RKO (cell line): ENCODE measurements at places on chromosomes 3 and 15.

DNA sequence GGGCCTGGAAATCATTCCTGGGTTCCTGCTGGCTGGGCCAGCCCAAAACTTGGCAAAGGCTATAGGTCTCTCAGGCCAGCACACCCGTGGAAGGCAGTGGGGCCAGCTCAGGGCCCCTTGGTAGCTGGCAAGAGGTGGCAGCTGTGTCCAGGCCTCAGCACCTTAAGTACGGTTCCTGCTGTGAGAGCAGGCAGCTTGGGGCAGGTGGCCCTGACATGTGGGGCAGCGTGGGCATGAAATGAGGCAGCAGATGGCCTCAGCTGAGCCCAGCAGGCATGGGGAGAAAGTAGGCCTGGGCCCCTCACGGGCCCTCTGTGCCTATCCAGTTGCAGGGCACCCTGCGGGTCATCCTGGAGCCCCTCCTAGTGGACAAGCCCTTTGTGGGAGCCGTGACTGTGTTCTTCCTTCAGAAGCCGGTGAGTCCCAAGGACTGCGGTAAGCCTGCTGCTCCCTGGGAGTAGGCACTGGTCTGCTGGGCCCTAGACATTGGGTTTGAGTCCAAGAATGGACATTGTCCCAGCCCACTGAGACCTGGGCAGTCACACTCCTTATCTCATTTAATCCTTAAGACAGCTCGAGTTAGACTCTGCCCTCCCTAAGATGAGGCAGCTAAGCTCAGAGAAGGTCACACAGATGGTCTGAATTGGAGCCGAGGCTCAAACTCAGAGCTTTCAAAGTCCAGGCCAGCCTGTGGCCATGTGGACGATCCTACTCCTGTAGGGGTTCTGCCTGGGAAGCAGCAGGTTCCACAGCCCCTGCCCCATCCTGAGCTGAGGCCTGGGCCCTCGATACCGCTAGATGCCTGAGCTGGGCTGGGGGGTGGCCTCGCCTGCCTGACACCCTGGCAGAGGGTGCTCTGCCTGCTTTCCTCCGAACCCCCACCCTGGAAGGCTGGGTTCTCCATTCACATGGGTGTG lies 25.5 kb downstream of the ESYT3 start:
- no peak for DNase-seq

GRCh38 chr3:171260899-171261298 lies 199.3 kb downstream of the TNIK start:
- no peak for DNase-seq

- no peak for DNase-seq
Measured at GRCh38 chr15:28888302-28888894, 2.6 kb downstream of the APBA2 start.

DNA sequence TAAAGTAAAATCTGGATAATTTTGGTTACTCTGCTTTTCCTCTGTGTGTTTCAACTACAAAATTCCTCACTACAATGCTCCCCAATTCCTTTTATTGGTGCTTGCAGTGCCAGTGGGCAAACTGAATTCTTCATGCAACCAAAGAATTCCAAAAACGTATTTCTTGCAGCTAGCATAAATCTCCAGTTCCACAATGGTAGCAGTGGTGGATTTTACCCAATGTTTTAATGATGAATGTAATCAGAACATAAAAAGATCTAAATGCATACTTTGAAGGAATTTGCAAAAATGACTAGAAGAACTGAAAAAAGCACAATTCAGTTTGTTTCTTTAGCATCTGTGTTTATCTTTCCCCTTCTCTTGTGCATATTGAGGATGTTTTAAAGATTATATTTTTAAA lies 359.6 kb upstream of the TPRG1 start:
- no peak for DNase-seq

- DNase-seq = no peak
Measured at GRCh38 chr15:62644889-62645742, 397.4 kb upstream of the TPM1 start.

DNA sequence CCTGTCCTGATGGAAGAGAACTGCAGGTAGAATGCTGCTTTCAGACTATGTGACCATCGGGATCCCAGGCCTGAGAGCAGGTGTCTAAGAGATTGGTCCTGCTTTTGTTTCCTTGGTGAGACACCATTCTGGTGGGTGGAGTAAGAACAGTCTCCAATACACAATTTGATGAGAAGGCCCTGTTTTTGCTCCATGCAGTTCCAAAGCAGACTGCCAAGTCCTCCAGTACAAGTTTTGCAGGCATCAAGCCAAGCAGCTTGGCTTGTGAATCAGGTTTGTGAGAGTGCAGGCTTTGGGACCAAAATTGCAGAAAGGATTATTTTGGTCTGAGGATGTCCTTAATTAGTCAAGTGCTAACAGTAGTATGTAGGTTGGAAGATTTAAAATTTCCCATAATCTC lies 381.6 kb downstream of the FOXP1 start:
- no peak for DNase-seq

DNA sequence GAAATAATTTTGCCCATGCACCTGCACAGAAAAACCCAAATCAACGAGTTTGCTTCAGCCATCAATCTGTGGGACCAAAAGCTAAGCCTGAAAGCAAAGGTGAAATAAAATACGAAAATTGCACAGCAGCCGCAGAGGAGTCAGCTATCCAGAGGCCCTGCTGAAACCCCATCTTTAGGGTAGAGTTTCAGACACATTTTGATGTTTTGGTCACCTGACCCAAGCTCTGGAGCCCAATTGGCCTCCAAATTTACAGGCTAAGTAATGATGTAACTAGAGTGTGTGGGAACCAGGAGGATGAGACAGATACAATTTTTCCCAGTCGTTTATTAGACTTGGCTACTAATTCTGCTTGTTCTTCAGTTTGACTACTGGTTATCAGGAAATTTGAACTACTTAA lies 308.6 kb upstream of the ATP11B start:
- DNase-seq = no peak

DNA sequence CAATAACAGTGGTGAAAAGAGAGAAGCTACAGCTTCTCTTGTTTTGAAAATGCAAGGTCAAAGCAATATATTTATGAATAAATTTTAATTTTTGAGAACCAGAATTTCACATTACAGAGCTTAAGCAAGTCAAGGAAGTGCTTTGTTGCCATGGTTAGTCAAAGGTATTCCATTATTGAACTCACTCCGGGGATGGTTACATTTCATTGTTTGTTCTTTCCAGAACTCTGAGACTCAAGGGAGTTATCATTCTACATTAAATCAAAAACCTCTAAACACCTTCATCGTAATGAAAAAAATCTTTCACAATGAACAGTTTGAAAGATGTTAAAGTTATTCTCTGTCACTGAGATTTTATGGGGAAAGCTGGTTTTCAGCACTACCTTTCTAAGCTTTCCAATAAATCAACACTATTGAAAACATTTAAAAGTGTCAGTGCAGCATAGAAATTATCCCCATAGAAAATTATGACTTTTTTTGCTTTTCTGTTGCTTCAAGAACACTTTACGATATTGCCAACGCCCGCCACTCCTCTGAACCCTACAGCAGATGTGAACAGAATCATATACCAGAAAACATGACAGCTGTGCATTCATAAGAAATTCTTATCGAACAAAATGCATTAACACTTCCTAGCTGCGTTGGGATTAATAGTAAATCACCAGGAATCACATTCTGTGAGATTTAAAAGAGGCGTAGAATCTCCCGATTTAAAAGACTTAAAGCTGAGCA lies 83.0 kb downstream of the OTOL1 start:
- DNase-seq = no peak

DNA sequence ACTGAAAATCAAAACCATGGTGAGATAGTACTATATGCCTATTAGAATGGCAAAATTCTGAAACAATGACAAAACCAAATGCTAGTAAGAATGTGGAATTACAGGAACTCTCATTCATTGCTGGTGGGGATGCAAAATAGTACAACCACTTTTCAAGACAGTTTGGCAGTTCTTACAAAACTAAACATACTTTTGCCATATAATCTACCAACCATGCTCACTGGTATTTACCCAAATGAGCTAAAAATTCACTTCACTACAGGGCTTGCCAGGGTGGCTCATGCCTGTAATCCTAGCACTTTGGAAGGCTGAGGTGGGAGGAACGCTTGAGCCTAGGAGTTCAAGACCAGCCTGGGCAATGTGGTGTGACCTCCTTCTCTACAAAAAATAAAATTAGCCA lies 40.0 kb downstream of the MYO9A start:
- no peak for DNase-seq

DNA sequence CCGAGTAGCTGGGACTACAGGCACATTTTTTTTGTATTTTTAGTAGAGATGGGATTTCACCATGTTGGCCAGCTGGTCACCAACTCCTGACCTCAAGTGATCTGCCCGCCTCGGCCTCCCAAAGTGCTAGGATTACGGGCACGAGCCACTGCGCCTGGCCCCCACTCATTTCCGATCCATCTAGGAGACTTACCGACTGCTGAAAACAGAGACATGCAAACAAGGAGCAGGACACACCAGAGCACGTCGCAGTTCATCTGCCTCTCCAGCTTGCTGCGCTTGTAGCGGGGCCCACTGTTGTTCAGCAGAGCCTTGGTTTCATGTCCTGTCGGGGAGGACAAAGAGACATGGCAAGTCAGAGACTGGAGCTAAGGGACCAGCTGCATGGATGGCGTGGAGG lies 137.4 kb downstream of the ATP10A start:
- DNase-seq = no peak

DNA sequence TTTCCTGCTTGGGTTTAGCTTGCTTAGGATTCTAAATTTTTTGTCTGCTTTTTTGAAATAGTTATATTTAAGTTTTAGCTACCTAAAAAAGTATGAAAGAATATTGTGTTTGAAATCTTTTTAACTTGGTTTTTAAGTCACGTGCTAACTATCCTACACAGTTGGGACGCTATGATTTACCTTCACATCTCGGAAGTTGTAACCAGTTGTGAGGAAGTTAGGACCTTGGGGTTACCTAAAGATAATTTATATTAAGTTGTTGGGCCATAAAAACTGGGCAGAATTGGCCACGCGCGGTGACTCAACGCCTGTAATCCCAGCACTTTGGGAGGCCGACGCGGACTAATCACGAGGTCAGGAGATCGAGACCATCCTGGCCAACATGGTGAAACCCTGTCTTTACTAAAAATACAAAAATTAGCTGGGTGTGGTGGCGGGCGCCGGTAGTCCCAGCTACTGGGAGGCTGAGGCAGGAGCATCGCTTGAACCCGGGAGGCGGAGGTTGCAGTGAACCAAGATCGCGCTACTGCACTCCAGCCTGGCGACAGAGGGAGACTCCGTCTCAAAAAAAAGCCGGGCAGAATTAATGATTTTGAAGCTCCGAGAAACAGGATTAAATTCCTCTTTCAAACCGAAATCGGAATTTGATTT lies 1.0 kb downstream of the ZFAND6 start:
- DNase-seq = peak; percentile 86

GRCh38 chr15:64895285-64896065 lies 16.2 kb upstream of the ANKDD1A start:
- DNase-seq = no peak

DNA sequence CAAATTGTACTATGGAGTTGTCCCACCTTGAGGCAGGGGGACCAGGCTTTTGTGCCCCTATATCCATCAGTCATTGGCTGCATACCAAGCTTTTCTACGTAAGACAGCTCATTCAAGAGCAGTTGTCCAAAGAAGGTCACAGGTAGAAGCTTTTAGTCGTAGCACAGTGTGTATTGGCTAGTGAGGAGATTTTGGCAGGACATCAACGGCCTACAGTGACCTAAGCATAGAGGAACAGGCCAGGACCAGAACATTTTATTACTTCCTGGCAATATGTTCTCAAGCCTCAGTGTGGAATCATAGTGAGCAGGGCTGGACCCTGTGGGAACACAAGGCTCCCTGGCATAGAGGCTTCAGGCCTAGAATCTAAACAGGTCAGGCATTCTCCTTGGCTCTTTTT lies 105.4 kb upstream of the ANKRD28 start:
- no peak for DNase-seq

GRCh38 chr3:8324747-8325146 lies 176.9 kb upstream of the LMCD1 start:
- DNase-seq = peak; percentile 31

DNA sequence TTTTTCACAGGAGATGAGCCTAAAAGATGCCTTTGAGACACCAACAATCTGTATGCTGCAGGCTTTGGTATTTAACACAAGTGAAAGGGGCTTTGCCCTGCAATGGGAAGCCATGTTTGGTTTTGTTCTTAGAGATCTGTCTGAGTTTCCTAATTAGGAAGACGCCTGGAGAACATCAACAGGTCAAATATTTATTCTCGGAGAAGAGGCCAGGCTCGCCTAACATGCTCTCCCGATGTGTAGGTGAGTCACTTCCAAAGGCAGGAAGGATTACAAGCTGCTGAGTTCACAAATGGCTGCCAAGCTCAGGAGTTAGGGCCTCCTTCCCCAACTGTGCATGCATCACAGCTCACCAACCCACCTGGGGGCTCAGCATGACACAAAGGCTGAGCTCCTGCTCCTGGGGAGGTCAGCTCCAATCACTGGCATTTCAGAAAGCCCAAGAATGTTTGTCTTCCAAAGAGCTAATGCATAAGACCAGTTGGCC lies 119.5 kb upstream of the PRICKLE2 start:
- peak; percentile 9 for DNase-seq

DNA sequence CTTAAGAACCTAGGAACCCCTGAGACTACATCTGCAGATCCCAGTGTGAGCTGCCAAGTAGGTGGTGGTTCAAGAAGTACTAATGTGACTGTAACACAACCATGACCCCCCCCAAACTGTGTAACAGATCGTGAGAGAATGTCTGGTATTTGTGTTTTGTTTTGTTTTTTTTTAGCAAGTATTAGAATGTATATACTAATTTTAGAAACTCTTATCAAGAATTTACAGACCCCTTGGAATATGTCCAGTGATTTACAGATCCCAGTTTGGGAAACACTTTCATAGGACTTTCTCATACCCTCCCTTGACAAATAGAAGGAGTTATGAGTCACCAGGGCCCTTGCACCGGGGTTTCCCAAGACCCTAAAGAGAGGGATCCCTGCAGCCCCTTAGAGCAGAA lies 79.8 kb downstream of the SEMA5B start:
- no peak for DNase-seq

- DNase-seq = no peak
Measured at GRCh38 chr3:171058058-171058457, 31.5 kb upstream of the SLC2A2 start.

DNA sequence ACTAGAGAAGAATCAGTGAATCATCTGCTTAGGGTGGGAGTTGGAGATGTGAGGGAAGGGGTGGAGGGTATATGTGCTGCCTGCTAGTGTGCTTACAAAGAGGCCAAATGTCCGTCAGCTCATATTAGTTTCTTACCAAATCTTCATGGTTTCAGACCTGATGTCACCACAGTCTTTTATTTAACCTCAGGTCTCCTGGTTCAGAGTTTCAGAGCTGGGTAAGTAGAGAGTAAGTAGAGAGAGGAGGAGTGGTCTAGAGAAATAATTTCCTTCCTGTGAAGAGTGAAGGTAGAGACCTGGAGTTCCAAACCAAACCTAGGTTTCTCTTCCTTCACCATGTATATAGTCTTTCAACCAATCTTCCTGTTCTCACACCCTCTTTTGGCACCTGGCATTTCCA lies 17.5 kb upstream of the P2RY1 start:
- no peak for DNase-seq

GRCh38 chr3:171239757-171240503 lies 213.4 kb upstream of the SLC2A2 start:
- DNase-seq = no peak

- no peak for DNase-seq
Measured at GRCh38 chr15:31341071-31341470, 14.4 kb downstream of the KLF13 start.
